ENCODE measurements at places on chromosomes 16 and 17.

DNA sequence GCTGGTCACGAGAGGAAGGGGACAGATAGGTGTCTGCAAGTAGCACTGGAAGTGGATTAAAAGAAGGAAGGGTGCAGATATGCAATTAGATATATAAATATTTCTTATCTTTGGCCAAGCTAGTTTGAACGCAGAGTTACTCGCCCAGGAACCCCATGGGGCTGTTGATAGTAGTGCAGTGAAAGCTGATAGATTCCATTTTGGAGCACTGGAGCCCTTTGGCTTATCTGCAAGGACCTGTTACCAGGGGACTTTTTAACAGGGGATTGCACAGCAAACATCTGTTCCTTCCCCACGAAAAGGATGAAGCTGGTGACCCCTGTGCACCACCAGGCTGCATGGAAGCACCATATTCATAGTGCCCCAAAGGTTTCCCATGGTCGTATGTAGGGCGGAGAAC, 218.7 kb downstream of the SHISA9 start:
- peaks cover under 1% of the 10 kb centered on the region for H3K36me3 ChIP-seq
- H3K4me3 ChIP-seq: no peak overlapping the region
- peak; percentile 43 for DNase-seq

DNA sequence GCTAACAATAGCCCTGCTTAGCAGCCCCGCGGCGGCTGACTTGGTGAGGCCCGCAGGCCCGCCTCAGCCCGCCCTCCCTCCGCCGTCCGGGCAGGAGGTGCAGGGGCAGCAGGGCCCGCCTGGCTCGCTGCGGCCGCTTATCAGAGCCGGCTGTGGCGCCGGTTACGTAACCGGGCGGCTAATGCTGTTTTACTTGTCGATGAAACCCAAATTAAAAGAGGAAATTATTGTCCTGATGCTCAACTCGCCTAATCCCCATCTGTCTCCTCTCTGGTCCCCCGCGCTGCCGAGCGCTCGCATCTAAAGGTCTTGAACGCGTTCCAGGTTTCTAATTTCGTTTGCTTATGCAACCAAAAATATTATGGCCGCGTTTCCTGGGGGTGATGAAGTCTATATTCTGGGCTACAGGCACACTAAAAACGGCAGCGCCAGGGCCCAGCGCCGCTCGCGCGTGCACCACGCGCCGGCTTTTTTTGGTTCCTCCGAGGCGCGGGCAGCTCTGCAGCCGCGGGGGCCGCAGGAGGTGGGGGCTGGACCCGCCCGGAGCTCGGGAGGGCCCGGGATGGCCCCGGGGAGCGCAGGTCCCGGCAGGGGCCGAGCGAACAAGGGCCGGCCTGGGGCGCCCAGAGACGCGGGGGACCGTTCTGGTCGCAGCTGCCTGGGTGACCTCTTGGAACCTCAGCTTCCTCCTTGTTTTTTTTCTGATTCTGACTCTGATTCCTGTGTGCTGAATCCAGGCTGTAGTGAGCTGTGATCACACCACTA, 65.2 kb upstream of the TOB1 start:
- H3K36me3 ChIP-seq: no peaks in the 10 kb centered on the region
- peaks cover 24% of the 10 kb centered on the region for H3K27me3 ChIP-seq
- H3K4me1 ChIP-seq: peaks cover 14% of the 10 kb centered on the region
- H3K4me3 ChIP-seq: peak overlapping the region; percentile 66
- peak; percentile 90 for DNase-seq

- no peaks in the 10 kb centered on the region for H3K27me3 ChIP-seq
- no peak overlapping the region for H3K27ac ChIP-seq
- H3K36me3 ChIP-seq: no peaks in the 10 kb centered on the region
- H3K4me3 ChIP-seq: no peak overlapping the region
These were observed 116.6 kb downstream of the MRTFB start for GRCh38 chr16:14187517-14188338.

DNA sequence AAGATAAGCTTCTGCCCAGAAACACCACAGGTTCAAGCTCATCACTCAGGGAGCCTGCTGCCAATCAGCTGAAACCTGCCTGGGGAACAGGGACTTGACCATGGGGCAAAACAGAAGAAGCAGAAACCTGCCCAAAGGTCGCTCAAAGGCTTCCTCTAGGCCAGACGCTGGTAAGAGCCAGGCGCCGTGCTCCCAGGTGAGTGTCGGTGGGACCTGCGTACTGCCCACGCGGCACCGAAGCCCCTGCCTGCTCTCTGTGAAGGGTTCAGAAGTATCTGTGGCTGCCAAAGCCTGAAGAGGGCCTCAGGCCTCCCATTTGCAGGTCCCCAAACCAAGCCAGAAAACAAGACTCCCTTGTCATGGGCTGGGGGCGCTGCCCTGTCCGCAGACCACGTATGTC, 10.4 kb downstream of the SGSH start:
- no peaks in the 10 kb centered on the region for H3K4me1 ChIP-seq
- no peak for DNase-seq
- H3K27ac ChIP-seq: no peak overlapping the region
- no peaks in the 10 kb centered on the region for H3K36me3 ChIP-seq

- no peaks in the 10 kb centered on the region for H3K36me3 ChIP-seq
- no peak overlapping the region for H3K4me3 ChIP-seq
- DNase-seq: peak; percentile 39
- H3K27me3 ChIP-seq: no peaks in the 10 kb centered on the region
These were observed 59.7 kb upstream of the DHX40 start for GRCh38 chr17:59505610-59506276.

DNA sequence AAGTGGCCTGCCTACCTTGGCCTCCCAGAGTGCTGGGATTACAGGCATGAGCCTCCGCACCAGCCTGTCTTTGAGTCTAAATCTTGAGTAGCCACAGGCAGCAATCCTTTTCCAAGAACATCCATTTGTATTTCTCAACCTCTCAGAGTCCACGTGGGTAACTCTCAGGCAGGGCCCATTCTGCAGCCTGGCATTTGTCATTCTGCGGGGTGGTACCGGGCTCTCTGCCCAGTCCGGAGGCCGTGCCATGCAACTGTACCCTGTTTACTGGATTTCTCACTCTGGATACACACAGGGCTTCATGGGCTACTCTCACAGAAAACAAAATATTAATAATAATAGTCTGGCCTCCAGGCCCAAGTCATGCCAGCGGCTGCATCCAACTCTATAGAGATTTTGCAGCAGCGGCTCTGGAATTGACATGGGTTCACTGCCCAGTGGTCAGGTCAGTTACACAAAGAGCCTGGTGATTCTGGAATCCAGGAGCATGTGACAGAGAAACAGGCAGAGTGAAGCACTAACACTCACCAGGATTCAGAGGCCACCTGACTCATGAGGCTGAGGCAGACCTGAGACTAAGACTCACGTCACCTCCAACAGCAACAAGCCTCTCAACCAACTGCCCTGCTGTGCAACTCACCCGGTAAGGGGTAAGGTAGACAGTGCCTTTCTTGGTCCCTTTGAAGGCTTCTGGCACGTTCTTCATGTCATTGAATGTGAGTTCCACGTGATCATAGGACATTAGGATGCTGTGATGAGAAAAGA, 4.0 kb downstream of the WBP2 start:
- H3K27ac ChIP-seq: no peak overlapping the region
- H3K27me3 ChIP-seq: no peaks in the 10 kb centered on the region
- DNase-seq: no peak
- H3K4me1 ChIP-seq: peaks cover 6% of the 10 kb centered on the region
- peaks cover 15% of the 10 kb centered on the region for H3K36me3 ChIP-seq

DNA sequence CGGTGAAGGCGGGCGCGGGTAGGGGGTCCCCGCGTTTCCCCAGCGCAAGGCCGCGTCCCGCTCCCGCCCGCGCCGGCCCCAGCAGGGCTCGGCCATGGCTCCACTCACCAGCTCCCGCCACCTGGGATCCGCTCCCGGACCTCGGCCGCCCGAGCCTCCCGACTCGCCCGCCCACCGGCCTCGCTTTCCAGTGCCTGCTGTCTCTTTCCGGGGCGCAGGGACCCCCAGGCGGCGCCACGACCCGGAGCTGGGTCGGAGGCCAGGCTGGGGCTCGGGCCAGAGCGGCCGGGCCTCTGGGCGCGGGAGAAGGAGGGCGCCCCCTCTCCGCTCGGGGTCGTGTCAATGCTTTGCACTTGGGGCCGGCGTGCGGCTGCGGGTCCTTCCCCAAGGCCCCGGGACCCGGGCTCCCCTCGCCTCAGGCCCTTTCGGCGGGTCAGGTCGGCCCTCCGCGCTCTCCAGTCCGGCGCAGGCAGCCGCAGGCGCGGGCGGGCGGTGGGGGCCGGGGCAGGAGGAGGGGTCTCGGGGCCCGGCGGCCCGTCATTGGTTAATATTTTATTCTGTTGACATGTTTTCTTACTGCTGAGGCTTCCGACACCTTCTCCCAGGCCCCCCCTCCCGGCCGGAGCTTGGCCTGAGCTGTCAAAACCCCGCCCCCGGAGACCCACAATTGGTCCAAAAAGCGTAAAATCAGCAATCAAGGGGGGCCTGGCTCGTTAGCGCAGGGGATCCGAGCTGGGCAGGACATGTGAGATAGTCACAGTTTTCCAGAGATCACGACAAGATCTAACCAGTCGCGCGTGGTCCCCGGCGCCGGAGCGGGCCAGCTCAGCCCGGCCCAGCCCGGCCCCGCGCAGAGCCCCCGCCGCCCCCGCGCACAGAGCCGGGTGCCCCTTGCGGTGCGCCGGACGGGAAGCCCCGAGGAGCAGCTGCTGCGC, at the start of gene TBX2:
Gene TBX2, plus strand, starts transcription at position 713 of the 935 bp plus-strand sequence. CDS start 334 bp downstream, outside the sequence.
- H3K27ac ChIP-seq: no peak within 1 kb of the TSS
- peak; percentile 78 for DNase-seq
- H3K27me3 ChIP-seq: peaks cover 100% of the 10 kb centered on the region
- H3K4me1 ChIP-seq: peaks cover 21% of the 10 kb centered on the region
- H3K36me3 ChIP-seq: no peaks in the 10 kb centered on the region

- H3K27me3 ChIP-seq: no peaks in the 10 kb centered on the region
- DNase-seq: no peak
- H3K27ac ChIP-seq: no peak overlapping the region
- H3K4me3 ChIP-seq: no peak overlapping the region
- 0 out of 2 replicates have a peak, but pooled peaks cover 7% of the 10 kb centered on the region for H3K36me3 ChIP-seq
- no peaks in the 10 kb centered on the region for H3K4me1 ChIP-seq
These were observed 110.6 kb upstream of the SHISA6 start for GRCh38 chr17:11130367-11130766.

GRCh38 chr17:40678902-40679522, 14.0 kb upstream of the KRT222 start:
- no peaks in the 10 kb centered on the region for H3K4me1 ChIP-seq
- no peak for DNase-seq
- no peak overlapping the region for H3K4me3 ChIP-seq
- no peak overlapping the region for H3K27ac ChIP-seq

- H3K4me3 ChIP-seq: no peak overlapping the region
- H3K27ac ChIP-seq: no peak overlapping the region
- DNase-seq: no peak
These were observed 14.2 kb upstream of the SEC14L1 start for GRCh38 chr17:77126519-77126918.

DNA sequence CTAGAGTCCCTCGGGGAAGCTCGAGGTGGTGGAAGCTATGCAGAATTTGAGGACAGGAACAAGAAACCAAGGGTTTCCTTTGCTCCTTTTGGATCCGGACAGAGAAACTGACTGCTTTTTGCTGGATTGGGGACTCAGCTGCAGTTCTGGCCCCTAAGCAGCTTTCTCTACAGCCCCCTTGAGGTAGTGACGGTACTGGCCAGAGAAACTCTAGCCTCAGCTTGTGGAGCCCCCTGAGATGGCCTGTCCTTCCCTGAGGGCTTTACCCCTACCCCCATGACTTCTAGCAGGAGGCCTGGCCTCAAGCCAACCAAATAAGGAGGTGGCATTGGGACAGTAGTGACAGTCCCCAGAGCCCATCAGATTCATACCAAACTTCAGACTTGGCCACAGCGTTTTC, 118.1 kb downstream of the IRX5 start:
- no peaks in the 10 kb centered on the region for H3K27me3 ChIP-seq
- peak; percentile 30 for DNase-seq
- H3K36me3 ChIP-seq: no peaks in the 10 kb centered on the region
- H3K4me3 ChIP-seq: no peak overlapping the region
- no peak overlapping the region for H3K27ac ChIP-seq
- no peaks in the 10 kb centered on the region for H3K4me1 ChIP-seq

DNA sequence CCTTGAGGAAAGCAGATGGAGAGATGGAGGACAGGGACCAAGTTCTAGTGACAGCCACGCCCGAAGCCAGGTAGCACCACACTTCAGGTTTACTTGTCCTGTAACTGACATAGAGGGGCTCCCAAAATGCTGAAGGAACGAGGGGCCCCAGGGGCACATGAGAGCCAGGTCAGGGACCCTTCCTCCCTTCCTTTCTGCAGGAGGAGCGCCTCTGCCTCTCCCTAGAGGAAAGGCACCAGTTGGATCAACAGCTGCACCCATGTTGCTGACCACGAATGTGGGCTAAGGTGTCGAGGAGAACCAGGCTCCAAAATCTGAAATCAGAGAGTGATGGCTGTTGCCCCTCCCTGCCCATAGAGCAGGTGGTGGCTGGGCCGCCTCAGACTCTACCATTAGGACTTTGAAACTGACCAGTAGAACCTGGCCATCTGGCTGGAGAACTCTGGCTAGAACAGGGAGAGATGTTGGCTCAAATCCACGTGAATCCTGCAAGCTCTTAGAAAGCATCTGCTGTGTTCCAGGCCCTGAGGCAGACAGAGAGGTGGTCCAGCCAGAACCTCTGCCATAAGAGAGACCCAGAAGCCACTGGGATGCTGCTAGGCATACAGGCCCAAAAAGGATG, 218.8 kb downstream of the KATNIP start:
- no peaks in the 10 kb centered on the region for H3K4me1 ChIP-seq
- no peak overlapping the region for H3K4me3 ChIP-seq
- no peak overlapping the region for H3K27ac ChIP-seq
- no peak for DNase-seq

GRCh38 chr16:46899443-46900143, 15.4 kb downstream of the GPT2 start:
- peaks cover 6% of the 10 kb centered on the region for H3K36me3 ChIP-seq
- H3K4me1 ChIP-seq: no peaks in the 10 kb centered on the region
- H3K27me3 ChIP-seq: no peaks in the 10 kb centered on the region
- no peak overlapping the region for H3K4me3 ChIP-seq
- DNase-seq: no peak

GRCh38 chr17:21129023-21129681, 2.4 kb downstream of the DHRS7B start:
- no peak overlapping the region for H3K4me3 ChIP-seq
- peaks cover 47% of the 10 kb centered on the region for H3K4me1 ChIP-seq
- H3K27me3 ChIP-seq: no peaks in the 10 kb centered on the region
- H3K27ac ChIP-seq: no peak overlapping the region
- 0 out of 2 replicates have a peak, but pooled peaks cover 2% of the 10 kb centered on the region for H3K36me3 ChIP-seq

DNA sequence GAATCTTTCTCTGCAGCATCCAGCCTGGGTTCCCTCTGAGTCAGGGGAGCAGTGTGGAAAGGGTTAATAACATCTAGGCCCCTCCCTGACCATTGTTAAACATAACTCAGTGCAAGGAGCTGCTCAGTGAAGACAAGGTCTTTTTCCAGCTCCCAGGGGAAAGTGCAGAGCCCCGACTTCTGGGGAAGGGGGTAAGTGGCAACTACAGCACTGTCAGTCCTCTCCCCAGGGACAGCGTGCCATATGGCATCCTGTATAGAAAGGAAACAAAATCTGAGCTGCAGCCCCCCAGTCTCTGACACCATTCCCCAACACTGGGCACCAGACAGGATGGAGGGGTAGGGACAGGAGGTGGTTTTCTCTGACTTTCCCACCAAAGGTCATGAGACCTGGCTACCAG, 7.8 kb downstream of the MRPL27 start:
- H3K27ac ChIP-seq: no peak overlapping the region
- H3K4me1 ChIP-seq: peaks cover 19% of the 10 kb centered on the region
- no peak overlapping the region for H3K4me3 ChIP-seq
- peak; percentile 22 for DNase-seq

GRCh38 chr16:86061721-86062120, 162.8 kb downstream of the IRF8 start:
- no peaks in the 10 kb centered on the region for H3K36me3 ChIP-seq
- H3K4me3 ChIP-seq: no peak overlapping the region
- DNase-seq: no peak

- H3K27ac ChIP-seq: no peak overlapping the region
- no peak overlapping the region for H3K4me3 ChIP-seq
- no peaks in the 10 kb centered on the region for H3K27me3 ChIP-seq
- no peak for DNase-seq
These were observed 75.4 kb upstream of the RBL2 start for GRCh38 chr16:53358884-53359283.

Data from GM23338 (cell line).